Karpas-422 (cell line): ENCODE measurements at places on chromosomes 6 and 20. TPM values are rescaled to one million over a fixed set of nuclear protein-coding genes. Genes with fewer than 3 reads are reported as not detected.

IL20RA gene
- total RNA-seq: not detected in 2 replicates

BTN1A1 gene
- 0.22 TPM in 1 of 2 replicates, not detected in the other for total RNA-seq

DDAH2 gene
- total RNA-seq: 13.3 and 24.0 TPM in 2 replicates

DNA sequence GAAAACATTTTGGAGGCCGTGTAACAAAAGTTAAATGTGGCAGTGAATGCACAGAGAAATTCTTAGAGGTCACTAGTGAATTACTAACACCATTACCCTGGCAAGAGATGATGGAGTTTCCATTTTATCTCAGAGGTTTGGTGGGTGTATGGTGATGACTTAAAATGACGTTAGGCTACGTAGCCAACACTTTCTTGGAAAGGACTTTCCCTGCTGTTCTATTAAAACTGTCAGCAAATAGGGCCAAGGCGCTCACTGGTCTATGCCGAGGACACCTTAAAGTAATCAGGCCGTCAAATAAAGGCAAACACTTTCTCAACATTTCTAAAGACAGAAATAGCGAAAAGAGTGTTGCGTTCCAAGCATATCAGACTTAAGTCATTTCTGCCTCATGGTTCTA, 160.8 kb downstream of the GMPR start:
- no peak for DNase-seq

DNA sequence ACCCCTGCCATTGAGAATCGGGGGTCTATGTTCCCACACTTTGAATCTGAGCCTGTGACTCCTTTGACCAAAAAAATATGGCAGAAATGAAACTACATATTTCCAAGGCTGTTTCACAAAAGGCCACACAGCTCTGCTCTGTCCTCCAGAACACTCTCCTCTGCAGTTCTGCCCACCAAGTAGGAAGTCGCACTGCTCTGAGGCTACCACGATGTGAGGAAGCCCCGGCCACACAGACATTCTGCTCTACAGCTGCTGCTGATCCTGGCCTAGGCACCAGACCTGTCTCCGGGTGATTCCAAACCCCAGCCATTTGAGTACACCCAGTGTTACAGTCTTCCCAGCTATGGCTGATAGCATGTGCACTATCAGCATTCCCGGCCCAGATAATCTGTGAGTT, 85.1 kb downstream of the LYRM4 start:
- no peak for DNase-seq

GRCh38 chr6:105797983-105798453, 288.1 kb upstream of the PRDM1 start:
- no peak for DNase-seq

GRCh38 chr6:81744131-81744530, 8.3 kb downstream of the TENT5A start:
- DNase-seq: no peak

DNA sequence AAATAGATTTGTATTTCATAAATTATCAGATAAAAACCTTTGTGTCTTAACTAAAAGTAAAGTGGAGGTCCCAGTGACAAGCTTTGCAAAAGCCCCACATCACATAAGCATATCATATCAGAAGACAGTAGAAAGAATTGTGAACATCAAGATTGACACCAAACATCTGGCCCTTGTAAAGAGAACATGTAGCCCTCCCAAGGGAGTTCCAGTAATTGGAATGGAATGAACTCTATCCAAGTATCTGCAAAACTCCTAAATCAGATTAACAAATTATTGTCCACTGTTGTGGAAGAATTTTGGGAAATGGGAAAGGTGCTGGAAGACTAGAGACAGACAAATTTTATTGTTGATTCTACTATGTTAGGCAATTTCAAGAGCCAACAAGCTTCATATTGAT, 268.8 kb downstream of the KCNQ5 start:
- no peak for DNase-seq

- no peak for DNase-seq
Measured at GRCh38 chr6:38476141-38476540, 163.6 kb downstream of the BTBD9 start.

DNA sequence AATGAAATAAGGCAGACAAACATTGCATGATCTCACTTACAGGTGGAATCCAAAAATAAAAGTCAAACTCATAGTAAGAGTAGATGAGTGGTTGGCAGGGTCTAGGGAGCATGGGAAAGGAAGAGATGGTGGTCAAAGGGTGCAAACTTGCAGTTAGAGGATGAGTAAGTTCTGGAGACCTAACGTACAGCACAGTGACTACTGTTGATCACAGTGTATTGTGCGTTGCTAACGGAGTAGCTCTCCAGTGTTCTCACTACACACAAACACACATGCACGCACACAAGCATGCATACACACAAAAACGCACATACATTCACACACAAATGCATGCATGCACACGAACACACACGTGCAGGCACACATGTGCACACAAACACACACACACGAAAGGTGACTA, 54.9 kb downstream of the LY86 start:
- no peak for DNase-seq

- no peak for DNase-seq
Measured at GRCh38 chr20:37282556-37282955, 6.9 kb upstream of the MANBAL start.
